Right atrium auricular region (tissue), 2 donors: ENCODE measurements at places on chromosomes 3 and 15. TPM values are rescaled to one million over a fixed set of nuclear protein-coding genes. Genes with fewer than 3 reads are reported as not detected.

- no peak for DNase-seq
Measured at GRCh38 chr15:67070892-67071664, 5.7 kb downstream of the SMAD3 start.

Gene TM4SF18
- 6.7 TPM for total RNA-seq

Gene ZCWPW2
- total RNA-seq, result 3.4 TPM

DNA sequence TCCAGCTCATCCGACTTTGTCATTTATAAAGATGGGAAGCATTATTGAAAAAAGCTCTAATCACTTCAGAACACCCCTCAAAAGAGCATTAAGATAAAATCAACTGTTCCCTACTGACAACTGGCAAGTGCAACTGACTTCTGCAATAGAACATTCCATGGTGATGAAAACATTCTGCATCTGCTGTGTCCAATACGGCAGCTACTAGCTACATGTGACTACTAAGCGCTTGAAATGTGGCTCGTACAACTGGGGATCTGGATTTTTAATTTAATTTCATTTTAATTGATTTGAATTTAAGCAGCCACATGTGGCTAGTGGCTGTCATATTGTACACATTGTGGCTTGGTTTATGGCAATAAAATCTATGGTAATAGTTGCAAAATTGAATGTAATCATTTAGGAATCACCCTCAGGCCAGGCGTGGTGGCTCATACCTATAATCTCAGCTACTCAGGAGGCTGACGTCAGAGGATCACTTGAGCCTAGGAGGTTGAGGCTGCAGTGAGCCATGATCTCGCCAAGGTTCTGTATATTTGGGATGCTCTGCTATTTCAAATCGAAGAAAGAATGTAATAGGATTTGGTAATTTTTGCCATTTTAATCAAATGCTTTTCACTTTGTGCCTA, 390.3 kb downstream of the GABRB3 start:
- DNase-seq, result no peak

Gene APBA2
- total RNA-seq, result 0.48 TPM

Gene FAM162A
- total RNA-seq, result 55.3 TPM

Gene ATP10A
- 3.2 TPM for total RNA-seq

DNA sequence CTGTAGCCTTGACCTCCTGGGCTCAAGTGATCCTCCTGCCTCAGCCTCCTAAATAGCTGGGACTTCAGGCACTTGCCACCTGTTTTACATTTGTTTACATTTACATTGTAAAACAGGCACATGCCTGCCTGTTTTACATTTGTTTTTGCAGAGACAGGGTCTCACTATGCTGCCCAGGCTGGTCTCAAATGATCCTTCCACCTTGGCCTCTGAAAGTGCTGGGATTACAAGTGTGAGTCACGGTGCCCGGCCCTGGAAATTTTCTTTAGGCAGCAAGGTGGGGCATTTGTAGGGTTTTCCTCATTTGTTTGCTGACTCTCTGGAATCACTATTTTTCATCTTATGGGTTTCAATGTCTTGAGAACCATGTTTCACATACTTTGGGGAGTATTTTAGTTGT, 25.0 kb downstream of the PIF1 start:
- no peak for DNase-seq

Gene RBP2
- total RNA-seq, result not detected

- DNase-seq, result no peak
Measured at GRCh38 chr3:153855772-153856171, 265.4 kb upstream of the ARHGEF26 start.

- no peak for DNase-seq
Measured at GRCh38 chr15:75809986-75810750, 33.1 kb upstream of the UBE2Q2 start.

- no peak for DNase-seq
Measured at GRCh38 chr3:153305189-153305588, 143.2 kb downstream of the RAP2B start.

DNA sequence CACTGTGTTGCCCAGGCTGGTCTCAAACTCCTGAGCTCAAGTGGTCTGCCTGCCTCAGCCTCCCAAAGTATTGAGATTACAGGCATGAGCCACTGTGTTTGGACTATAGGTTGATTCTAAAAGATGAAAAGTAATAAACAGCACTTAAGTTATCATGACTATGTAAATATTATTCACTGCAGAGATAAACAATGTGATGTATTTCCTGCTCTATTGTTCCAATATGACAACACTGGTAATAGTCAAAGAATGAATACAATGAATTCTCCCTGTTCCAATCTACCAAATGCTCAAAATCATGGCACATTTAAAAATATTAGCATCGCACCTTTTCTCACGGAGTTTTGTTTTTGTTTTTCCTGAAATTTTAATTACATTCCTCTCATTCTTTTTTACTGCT, 36.8 kb upstream of the TBL1XR1 start:
- no peak for DNase-seq

DNA sequence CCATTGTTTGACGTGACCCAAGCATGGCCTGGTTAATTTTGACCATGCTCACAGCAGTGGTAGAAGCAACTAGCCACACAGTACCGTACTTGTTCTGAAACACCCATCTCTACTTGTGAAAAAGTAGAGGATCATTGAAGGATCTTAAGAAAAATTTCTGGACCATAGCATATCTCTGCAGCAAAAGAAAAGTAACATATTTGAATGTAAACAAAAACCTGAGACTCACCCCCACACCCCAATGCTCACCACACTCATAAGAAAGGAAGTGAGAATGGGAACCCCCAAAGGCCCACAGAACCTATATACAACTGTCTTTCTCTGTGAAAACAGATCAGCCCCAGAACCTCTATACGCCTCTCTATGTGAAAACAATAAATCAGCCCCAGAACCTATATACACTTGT, 33.8 kb upstream of the TFRC start:
- no peak for DNase-seq

Gene ALDH1A3
- 19.7 TPM for total RNA-seq

Gene LDHAL6B
- not detected for total RNA-seq

DNA sequence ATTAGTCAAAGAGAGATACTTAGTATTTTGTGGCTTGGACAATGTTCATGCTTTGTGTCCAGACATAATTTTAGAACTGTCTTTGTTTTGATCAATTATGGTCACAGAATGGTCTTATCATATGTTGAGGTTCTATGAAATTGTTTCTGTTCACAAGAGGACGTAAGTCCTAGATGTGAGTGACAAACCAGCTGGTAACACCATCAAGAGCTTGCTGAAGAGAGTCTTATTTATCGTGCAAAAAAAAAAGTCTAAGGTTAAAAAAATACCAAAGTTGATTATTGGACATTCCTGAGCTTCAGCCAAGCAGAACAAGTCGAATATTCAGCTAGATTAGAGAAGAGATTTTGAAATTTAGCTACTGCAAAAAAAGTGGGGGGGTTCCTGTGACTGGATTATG, 495.9 kb upstream of the NAALADL2 start:
- no peak for DNase-seq

DNA sequence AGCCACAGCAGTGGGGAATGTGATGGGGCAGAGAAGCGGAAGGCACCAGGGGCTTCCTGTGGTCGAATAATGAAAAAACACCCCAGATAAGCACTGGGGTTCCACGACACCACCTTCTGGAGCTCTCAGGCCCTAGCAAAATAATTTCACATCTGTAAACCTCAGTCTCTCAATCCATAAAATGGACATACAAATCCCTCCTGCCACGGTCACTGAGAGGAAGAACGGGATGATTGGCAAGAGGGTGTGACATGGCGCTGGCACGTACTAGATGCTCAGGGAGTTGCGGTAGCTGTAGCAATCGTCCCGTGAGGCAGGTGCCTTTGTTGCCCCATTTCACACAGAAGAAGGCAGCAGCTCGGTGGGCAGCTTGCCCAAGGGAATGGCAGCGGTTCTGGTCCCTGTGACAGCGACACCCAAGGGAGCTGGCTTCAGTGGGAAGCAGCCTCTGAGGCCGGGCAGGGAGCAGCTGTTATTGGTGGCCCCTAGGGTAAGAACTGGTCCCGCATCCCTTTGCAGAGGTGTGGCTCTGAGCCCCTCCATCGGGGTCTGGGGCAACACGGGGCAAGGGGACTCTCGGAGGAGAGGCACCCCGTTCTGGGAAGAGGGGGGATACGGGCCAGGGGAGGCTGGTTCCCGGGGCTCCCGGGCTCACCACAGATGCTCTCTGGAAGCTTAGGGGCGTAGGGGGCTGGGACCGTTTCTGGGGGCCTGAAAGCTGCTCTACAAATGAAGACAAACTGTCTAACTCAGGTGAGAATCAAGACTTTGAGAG, 114.0 kb upstream of the ALDH1A3 start:
- peak; percentile 51 for DNase-seq

Gene ALDH1A2
- total RNA-seq, result 47.8 TPM

DNA sequence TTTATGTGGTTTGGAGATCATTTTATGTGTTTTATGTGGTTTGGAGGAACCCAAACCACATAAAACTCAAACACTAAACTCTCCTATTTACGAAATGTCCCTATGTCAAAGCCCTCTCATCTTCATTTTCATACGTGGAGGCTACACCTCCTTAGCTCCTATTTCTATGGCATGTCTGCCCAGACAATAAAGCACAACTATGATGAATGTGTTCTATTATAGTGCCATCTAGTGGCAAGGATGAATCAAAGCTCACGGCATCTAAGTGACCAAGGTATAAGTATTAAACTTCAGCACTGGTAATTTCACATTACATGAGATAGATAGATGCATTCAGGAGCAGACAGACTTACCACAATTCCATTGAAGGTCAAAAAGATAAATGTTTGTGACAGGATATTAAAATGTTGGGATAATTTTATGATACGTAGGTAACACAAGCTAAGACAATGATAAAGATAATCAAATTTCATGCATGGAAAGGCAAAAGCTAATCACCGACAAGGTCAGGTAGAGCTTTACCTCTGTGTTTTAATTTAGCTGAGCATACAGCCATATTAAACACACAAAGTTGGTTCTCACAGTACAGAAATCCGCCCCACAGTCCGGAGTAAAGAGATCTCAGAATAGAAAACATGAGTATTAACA, 130.6 kb upstream of the FHIT start:
- no peak for DNase-seq

- DNase-seq, result peak; percentile 80
Measured at GRCh38 chr3:64595253-64595694, 92.5 kb downstream of the ADAMTS9 start.

GRCh38 chr3:116929505-116930222, 220.1 kb downstream of the TUSC7 start:
- DNase-seq, result no peak

- peak; percentile 62 for DNase-seq
Measured at GRCh38 chr15:62165104-62165792, at the start of gene C2CD4B. TSS of gene C2CD4B (minus strand) at chr15:62165285. CDS start at chr15:62164984, 301 bp downstream.

Gene SMCO1
- total RNA-seq, result 3.6 TPM

DNA sequence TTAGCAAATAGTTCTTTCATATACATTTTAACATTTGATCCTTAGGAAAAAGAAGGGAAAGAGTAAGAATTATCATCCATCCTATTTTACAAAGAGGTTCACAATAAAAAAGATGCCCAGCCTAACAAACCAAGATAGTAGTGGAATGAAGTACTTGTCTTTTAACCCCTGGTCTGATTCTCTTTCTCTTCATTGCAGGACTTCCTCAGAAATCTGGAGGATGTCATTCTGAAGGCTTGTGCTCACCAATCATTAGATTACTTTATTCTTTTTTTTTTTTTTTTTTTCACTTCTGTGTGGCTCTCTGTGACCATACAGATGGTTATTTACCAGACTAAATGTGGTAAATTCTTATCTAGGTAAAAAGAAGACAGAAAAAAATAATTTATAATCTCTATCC, 7.0 kb downstream of the HDGFL3 start:
- DNase-seq, result no peak

DNA sequence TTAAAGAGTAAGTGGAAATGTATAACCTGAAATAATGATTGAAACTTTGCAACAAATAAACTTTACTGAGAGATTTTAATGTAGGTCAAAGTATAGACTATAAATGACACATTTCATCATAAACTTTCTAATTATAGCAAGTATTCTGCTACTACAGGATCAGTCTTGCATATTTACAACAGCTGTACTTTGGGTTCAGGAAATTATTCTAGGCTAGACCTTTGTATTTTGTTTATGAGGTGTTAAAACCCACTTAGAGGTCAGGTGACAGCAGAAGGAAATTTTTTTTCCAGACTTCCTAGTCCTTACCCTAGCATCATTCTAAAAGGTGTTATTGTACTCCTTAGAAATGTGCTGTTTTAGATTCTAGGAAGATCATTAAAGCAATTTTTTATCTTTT, 2.3 kb downstream of the RNF7 start:
- DNase-seq, result no peak

GRCh38 chr15:101083336-101084045, 164.3 kb downstream of the LRRK1 start:
- DNase-seq, result no peak

Gene NKIRAS1
- 18.4 TPM for total RNA-seq

DNA sequence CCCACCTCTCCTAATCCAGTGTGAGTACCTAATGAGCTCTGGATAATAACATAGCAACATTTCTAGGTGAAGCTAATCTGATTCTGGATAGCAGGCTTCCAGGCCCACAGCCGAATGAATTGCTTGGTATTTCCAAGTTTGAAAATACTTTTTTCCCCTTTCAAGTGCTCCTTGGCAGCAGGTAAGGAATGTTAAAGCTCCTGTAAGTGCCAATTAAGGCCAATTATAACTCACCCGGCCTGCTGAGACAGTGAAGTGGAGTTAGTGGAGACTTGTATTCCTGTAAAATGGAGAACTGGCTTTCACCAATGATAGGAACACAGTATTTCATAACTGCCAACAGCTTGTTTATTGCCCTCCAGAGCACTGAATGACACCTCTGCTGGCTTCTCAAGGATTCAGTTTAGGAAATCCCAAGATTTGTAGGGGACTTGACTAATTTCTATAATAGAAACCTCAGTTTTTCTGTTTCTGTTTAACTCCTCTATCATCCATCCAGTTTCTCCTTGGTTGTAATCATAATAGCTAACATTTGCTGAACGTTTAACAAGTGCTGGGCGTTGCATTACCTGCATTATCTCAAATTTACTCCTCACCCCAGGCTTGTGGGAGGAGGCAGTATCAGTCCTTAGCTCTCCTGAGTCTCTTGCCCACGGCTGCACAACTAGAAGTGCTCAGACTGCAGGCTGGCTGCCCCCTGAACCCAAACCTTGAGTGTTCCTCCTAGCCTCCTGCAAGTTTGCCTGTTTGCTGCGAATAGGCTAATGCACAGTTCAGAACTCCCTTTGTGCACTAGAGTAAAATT, 52.7 kb upstream of the SCAANT1 start:
- DNase-seq, result no peak

DNA sequence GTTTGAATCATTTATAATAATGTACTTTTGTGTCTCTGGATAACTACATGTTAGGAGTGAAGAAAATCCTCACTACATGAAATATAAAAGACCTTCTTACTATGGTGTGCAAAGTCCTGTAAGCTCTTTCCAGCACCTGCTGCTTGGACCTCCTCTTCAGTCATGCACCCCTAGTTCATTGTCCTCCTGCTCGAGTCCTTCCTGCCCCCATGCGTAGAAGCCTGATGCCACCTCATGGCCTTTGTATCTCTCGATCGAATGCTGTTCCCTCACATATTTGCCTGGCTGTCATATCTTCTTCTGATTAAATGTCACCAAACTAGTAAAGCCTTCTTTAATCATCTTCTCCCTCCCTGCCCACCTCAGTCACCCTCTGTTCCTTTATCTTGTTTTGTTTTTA, 49.9 kb upstream of the SUCLG2 start:
- DNase-seq, result no peak
